Brain (organoid and tissue), 16 donors: ENCODE measurements at places on chromosomes 6 and 20. TPM values are rescaled to one million over a fixed set of nuclear protein-coding genes. Genes with fewer than 3 reads are reported as not detected.

SLC12A5 gene
- 66.5 TPM for polyA plus RNA-seq

RPL7L1 gene
- polyA plus RNA-seq, result 116 TPM

BTNL2 gene
- not detected for polyA plus RNA-seq

TGM3 gene
- polyA plus RNA-seq, result 0.24 TPM

AIF1 gene
- 14.9 TPM for polyA plus RNA-seq

TOMM34 gene
- 78.4 TPM for polyA plus RNA-seq

DNA sequence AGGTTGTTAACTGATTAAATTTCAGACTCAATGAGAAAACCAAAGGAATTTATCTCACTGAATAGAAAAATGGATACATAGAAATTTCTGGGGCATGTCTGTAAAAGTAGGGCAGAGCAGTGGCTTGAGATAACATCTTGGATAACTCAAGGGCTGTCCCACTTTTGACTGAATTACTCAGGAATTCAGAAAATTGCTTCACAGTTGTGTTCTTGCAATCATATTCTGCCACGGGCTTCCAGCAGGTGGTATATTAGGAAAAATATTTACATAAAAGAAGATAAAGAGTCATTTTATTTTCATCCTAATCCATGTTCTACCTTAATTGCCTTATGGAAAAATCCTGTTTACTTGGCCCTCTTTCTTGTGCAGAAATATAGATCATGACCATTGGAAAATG lies 156.4 kb upstream of the AKIRIN2 start:
- DNase-seq, result no peak

DNA sequence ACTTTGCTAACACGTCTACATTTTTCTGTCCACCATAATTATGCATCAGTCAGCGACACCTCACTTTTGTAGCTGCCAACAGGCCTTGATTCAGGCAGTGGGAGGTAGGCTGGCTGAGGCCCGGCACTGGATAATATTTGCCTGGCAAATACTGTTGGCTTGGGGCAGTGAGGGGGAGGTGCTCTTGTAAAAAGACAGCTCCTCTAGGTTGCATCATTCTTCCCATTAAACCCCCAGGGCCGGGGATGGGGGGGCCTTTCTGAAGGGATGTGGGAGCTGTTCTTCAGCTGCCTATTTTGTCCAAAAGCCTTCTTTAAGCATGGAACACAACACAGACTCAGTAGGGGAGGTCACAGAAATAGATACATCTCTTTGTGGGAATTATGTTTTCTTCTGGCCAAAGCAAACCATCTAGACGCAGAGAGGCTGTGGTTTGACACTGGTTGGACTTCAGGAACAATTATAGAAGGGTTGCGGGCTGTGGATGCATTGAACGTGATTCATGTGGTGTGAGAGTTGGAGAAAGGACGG lies 338.3 kb upstream of the NT5E start:
- no peak for DNase-seq

GRCh38 chr20:23047001-23047737 lies 2.3 kb downstream of the THBD start:
- DNase-seq, result peak; percentile 14

- no peak for DNase-seq
These were observed 3.9 kb downstream of the EPM2A start for GRCh38 chr6:145731447-145731846.

DNA sequence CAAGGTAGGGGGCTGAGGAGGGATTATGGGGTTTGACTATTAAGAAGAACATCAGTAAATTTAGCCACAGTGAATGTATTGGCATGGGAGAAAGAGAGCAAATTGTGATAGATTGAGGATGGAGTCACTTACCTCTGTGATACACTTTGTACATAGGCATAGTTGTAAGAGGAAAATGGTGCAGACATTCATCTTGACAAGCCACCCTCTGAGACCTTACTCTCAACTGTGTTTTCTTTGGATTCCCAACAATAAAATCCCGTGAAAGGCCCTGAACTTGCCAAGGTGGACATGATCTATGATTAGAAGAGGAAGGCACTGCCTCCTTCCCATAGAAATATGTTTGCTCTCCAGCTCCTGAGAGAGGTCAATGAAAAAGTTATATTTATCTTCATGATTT lies 18.6 kb upstream of the TENT5A start:
- no peak for DNase-seq

DNA sequence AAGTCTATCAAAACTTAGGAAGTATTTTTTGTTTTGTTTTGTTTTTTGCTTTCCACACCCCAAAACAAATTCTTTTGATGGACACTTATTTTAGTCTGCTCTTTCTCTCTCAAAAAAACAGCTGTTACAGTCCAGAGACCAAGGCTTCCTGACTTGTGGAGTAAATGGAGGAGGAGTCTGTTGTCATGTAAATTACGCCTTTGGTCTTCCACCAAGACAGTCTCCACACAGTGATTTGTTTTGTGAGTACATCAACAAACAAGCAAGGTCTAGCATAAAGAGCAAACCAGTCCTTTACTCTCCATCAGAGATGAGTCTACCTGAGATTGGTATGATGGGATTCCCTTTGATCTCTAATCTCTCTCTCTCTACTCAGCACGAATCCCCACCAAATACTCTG lies 588.0 kb upstream of the ARID1B start:
- DNase-seq, result no peak

- DNase-seq, result peak; percentile 25
These were observed 219.2 kb downstream of the C6orf118 start for GRCh38 chr6:165090242-165090641.

- DNase-seq, result peak; percentile 36
These were observed 1.4 kb downstream of the PIM1 start for GRCh38 chr6:37171201-37171969.

- DNase-seq, result no peak
These were observed 102.9 kb upstream of the SIRPA start for GRCh38 chr20:1792274-1792673.

DNA sequence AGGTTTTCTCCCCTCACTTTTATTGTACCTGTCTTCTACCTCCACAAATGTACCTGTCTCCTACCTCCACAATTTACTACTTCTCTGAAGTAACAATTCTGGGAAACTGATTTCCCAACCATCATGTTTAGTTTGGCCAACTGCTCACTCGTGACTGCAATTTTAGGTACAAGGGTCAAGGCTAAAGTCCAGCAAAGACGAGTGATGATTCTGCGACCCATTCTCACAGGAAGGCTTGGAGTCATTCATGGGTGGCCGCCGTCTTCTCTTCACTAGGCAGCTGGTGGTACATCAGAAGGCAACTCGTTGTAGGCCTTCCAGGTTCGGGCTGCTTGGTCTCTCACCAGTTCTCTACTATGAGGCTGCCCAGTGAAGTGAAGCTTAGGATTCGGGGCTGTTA lies 483.8 kb upstream of the JARID2 start:
- DNase-seq, result no peak

GRCh38 chr6:43668151-43669028 lies 19.2 kb downstream of the MRPS18A start:
- DNase-seq, result peak; percentile 86

GRCh38 chr6:134293659-134294161 lies 24.2 kb downstream of the SGK1 start:
- DNase-seq, result no peak

GRCh38 chr6:160750276-160750689 lies 48.2 kb downstream of the PLG start:
- no peak for DNase-seq
